ENCODE measurements at places on chromosomes 11 and 22.

DNA sequence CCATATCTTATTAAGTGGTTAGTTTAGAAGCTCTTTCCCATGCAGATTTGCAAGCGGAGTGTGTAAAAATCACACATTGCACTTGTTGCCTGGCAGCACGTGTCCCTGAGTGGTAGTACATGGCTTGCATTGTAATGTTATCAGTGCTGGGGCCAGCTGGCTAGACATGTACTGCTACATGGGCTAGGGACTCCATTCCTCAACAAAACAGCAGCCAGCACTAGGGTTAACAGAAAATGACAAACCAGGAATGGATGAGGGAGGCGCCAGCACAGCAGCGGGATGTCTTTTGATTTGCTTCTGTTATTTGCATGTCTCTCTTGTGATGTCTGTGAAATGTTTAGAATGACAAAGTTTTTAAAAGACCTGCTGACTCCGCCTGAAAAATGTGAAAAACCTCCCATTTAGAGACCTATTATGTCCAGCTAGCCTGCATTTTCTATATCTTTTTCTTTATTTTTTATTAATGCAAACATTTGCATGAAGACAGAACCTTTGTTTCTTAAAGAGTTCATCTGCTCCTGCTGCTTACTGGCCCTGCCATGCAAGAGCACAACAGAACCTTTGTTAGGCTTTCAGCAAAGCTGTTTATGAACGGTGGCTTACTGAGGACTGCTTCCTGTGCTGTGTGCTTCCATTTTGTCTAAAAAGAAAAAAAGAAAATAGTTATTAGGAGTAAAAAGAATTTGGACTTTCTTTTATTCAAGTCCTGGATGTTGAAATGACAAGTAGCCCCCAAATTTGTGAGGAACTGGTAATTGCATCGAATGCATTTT is 40.7 kb downstream of the CSTPP1 start:
- H3K4me1 ChIP-seq: peaks cover 8% of the 10 kb centered on the region
- no peak overlapping the region for H3K4me3 ChIP-seq
- no peak for DNase-seq
- H3K36me3 ChIP-seq: no peaks in the 10 kb centered on the region
- no peaks in the 10 kb centered on the region for H3K27me3 ChIP-seq
- no peak overlapping the region for H3K27ac ChIP-seq

GRCh38 chr22:40594924-40595323 is 41.6 kb downstream of the MRTFA start:
- no peak overlapping the region for H3K4me3 ChIP-seq
- DNase-seq: no peak
- peaks cover 10% of the 10 kb centered on the region for H3K4me1 ChIP-seq
- no peak overlapping the region for H3K27ac ChIP-seq

- no peak overlapping the region for H3K27ac ChIP-seq
- peaks cover 18% of the 10 kb centered on the region for H3K36me3 ChIP-seq
- peaks cover 2% of the 10 kb centered on the region for H3K27me3 ChIP-seq
- H3K4me1 ChIP-seq: peaks cover 26% of the 10 kb centered on the region
- H3K4me3 ChIP-seq: no peak overlapping the region
These were observed 2.3 kb upstream of the KDM2A start for GRCh38 chr11:67116758-67117105.

GRCh38 chr11:93814966-93815633 is 31.0 kb downstream of the MED17 start:
- no peaks in the 10 kb centered on the region for H3K4me1 ChIP-seq
- no peak for DNase-seq
- no peak overlapping the region for H3K27ac ChIP-seq
- H3K4me3 ChIP-seq: no peak overlapping the region
